ENCODE measurements at places on chromosomes 6 and 20.

GRCh38 chr20:2729791-2730190 is 37.2 kb downstream of the EBF4 start:
- DNase-seq = no peak

DNA sequence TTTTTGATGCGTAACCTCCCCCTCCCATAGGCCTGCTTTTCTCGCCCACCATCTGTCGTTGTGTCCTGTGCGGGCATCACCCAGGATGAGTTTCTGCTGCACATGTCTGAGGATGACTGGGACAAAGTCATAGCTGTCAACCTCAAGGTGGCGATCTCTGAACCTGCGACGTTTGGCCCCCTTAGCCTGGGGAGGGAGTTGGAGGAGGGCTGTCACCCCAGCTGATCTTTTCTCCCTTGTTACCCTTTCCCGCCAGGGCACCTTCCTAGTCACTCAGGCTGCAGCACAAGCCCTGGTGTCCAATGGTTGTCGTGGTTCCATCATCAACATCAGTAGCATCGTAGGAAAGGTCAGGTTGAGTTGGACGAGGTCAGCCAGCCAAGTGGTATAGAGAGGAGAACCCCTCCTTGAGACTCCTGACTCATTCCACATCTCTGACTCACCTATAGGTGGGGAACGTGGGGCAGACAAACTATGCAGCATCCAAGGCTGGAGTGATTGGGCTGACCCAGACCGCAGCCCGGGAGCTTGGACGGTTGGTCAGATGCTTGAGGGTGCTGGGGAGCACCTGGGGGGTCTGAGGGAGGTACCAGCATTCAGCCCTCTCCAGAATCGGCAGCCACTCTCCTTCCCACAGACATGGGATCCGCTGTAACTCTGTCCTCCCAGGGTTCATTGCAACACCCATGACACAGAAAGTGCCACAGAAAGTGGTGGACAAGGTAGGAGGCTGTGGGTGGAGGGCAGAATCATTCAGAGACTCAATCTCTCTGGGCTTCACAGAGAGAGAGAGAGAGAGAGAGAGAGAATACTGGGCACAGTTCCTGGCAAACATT is 954 bp downstream of the HSD17B8 start:
- no peak for DNase-seq

DNA sequence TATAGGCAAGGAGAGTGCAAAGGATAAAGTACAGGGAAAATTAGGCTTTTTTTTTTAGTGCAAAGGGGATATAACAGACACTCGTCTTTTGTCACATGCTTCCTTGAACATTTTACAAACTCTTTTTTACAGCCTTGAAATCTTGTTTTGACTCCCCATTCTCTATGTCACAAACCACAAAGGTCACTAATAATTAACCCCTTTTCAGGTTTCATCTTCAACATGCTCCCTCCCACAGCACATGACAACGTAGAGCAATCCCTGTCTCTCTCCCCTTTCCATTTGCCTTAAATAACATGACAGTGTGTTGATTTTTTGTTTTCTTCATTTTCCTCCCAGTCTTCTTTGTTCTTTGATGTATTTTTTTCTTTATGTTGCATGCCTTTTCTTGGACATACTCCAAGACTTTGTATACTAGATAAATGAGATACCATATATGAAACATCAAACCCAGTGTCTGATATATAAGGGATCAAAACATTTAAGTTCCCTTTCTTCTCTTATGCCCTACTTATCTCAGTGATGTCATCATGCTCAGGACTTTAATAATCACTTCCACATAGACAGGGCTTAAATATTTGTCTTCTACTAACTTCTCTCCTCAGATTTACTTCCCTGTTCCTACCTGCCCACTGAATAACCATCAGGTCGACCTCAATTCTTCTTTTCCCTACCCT is 378.7 kb upstream of the HSF2 start:
- no peak for DNase-seq

DNA sequence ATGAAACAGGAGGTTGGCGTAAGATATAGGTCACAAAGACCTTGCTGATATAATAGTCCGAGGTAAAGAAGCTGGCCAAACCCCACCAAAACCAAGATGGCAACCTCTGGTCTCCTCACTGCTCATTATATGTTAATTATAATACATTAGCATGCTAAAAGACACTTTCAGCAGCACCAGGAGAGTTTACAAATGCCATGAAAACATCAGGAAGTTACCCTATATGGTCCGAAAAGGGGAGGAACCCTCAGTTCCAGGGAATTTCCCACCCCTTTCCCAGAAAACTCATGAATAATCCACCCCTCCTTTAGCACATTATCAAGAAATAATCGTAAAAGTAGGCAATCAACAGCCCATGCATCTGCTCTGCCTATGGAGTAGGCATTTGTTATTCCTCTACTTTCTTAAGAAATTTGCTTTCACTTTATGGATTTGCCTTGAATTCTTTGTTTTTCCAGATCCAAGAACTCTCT is 923.4 kb downstream of the QKI start:
- DNase-seq = no peak
